ENCODE measurements at places on chromosomes 3 and 15.

DNA sequence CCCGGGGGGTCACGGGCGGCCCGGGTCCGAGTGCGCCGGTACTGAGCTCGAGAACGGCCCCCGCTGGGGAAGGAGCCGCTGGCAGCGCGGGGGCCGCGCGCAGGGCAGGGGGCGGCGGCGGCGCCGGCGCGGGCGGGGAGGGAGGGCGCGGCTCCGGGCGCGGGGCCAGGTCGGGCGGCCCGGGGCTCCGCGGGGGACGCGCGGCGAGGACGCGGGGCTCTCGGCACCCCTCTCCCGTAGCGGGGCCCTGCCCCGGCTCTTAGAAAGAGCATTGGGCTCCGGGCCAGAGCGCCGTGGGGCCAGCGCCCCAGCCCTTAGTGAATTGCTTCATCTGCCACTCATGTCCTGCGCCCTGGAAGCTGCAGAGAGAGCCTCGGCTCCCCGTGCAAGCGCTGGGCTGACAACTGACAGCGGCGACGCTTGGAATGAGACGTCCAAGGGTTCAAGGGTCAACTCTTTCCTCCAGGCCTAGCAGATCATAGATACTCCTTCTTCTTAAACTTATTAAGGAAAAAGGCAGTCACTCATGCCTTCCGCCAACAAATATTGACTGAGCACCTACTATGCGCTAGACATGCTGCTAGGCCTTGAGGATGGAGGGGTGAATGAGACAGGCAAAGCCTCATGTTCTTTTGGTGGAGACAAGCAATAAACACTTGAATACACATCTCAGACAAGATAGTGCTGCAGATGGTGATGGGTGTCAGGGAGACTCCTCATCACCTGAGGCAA, 140.8 kb downstream of the SMAD6 start:
- peak; percentile 73 for DNase-seq

DNA sequence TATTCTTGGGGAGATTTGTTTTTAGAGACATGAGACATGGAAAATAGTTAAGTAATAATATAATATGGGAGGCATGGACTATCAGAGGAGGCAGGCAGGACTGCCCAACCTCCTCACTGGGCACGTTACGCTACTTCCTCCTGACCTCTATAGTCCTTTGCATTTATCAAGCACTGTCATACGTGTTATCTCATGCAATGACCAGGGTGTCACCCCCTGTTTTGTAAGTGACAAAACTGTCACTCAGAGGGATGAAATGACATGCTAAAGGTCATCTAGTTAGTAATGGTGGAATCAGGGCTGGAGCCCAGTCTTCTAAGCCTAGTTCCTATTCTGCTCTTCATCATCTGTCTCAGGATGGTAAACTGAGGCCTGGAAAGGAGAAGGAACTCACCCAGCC, 66.7 kb downstream of the ST6GAL1 start:
- no peak for DNase-seq

- DNase-seq, result peak; percentile 2
These were observed 8.0 kb downstream of the CHD2 start for GRCh38 chr15:92907896-92908712.

DNA sequence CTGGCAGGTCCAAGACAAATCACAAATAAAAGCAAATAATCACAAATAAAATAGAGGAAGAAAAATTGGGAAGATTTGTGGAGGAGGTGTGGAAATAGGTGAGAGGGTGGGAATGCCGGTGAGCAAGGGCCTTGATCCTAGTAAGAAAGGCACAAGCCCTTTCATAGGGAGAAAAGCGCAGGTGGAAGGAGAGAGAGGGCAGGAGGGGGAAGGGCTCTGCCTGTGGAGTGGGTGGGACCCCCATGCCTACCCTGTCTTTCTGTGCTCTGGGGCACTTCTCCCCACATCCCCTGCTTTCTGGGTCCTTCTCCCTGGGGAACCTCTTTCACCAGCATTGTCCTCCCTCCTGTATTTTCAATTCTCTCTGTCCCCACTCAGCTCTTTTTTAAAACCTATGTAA, 711 bp upstream of the TGM5 start:
- DNase-seq, result no peak

GRCh38 chr3:187978433-187979011, 175.4 kb upstream of the LPP start:
- peak; percentile 21 for DNase-seq

GRCh38 chr3:30502742-30503073, 103.7 kb upstream of the TGFBR2 start:
- DNase-seq, result no peak

Data from HAP-1 (cell line).